Fibroblast of villous mesenchyme (primary cell): ENCODE measurements at places on chromosomes 3 and 15.

DNA sequence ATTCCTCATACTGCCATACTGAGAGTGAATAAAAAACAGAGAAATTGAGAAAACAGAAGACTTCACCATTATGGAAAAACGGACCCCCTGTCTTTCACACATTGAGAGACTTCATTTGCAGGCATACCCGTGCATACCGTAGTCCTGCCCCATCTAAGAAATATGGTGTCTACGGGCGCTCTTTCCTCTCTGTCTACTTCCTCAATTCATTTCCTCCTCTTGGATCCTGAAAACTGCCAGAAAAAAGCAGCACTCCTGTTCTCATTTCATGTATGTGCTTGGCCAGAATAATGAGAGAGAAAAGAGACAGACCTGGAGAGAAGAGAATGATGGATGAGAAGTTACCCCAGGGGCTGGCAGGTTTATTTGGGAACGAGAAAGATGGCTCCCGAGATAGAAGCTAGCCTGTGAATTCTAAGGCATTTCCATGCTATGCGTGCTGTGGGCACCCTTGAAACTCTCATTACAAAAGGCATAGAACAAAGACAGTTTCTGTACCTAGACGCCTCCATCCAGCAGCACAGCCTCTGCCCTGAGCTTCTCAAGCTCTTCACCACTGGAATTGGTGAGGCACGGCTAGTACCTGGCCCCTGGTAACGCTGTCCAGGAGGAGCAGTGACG lies 62.5 kb upstream of the EPHB3 start:
- DNase-seq: no peak

- DNase-seq: peak; percentile 3
These were observed 631.6 kb upstream of the EPHA6 start for GRCh38 chr3:96182756-96183155.

DNA sequence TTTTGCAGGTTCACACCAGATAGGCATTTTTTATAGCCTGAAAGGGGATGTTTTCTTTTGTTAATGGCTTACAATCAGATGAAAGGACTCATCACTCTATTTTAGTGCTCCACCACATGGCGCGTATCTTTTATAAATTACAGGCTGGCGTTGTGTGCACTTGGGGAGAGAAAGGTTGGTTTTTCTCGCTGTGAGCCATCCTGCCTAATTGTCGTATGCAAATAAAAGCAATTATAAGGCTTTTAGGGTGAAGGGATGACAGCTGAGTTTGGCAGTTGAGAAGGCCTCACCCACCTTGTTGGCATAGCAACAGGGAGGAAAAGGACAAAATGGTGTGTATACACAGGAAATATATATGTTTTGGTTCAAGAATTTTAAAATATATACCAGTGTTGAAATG lies 268.0 kb downstream of the NR2F2 start:
- DNase-seq: no peak

DNA sequence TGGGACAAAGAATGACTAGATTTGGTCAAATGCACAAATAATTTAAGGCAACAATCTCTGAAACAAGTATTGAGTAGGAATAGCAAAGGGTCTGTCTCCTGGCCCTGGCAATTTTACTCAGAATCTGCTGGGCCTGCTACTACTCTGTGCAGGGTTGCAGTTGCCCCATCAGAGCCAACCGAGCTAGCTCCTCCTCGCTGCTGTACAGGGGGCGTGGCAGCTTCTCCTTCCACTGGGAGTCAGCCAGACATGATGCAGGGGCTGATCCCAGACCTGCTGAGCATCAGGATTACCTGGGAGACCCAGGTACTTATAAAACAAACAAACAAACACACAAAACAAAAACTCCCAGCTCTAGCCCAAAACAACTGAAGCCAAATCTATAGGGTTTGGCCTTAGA lies 30.5 kb upstream of the PXYLP1 start:
- no peak for DNase-seq
